G401 (cell line): ENCODE measurements at places on chromosomes 3 and 15.

DNA sequence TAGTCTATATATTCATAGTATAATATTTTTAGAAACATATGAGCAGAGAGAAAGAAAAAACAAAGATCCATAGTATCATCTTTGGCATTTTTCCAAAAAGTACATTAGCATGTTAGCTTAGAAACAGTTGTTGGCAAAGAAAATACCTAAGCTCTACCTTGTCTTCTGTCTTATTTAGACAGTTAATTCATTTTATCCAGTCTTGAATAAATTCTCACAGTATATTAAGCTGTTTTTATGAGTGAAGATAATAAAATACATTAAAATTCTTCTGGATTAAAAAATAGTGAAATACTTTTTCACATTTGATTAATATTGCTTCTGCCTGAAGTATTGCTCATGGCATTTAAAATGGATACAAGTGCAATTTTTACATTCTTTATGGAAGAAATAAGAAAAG, 145.2 kb downstream of the ZIC1 start:
- DNase-seq, result no peak

- DNase-seq, result no peak
These were observed 43.2 kb downstream of the LDHAL6B start for GRCh38 chr15:59249816-59250215.

DNA sequence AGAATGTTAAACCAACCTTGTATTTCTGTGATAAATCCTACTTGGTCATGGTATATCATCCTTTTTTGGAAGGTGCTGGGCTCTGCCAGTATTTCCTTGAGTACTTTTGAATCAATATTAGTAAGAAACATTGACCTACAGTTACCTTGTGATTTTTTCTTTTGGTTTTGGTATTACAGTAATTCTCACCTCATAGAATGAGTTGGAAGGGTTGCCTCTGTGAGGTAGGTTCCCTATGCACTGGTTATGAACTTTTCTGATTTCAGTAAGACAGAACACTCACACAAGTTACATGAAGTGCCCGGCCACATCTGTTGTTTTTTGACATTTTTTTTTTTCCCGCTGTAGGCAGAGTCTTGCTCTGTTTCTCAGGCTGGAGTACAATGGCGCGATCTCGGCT, 20.0 kb downstream of the PCCB start:
- no peak for DNase-seq

- DNase-seq, result no peak
These were observed 58.5 kb downstream of the GPR160 start for GRCh38 chr3:170096342-170096741.

GRCh38 chr15:78224023-78224411, 10.3 kb downstream of the ACSBG1 start:
- no peak for DNase-seq

DNA sequence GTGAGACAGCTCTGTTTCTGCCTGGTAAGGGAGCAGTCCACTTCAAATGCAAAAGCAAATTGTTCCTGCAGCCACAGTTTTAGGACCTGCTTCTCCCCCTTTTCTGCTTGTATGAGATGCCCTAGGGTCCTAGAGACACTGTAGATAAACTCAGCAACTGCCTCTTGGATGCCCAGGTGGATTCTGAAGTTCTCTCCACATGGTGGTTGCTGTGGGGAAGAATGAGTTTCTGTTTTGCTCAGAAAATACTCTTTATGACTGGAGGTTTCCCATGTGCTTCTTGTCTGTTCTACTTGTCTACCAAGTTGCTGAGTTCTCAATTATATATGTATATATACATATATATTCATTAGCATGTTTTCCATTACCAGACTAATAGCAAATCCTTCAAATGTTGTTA, 5.6 kb upstream of the ZNF80 start:
- DNase-seq, result no peak

GRCh38 chr3:49869525-49870126, at the start of gene CAMKV:
TSS of gene CAMKV (minus strand) at chr3:49869906. CDS start at chr3:49862388, 7,518 bp downstream.
- DNase-seq, result peak; percentile 29

- no peak for DNase-seq
These were observed 220.3 kb downstream of the LRRN1 start for GRCh38 chr3:4019501-4019900.

GRCh38 chr3:4938281-4938982, 40.8 kb upstream of the BHLHE40 start:
- no peak for DNase-seq

DNA sequence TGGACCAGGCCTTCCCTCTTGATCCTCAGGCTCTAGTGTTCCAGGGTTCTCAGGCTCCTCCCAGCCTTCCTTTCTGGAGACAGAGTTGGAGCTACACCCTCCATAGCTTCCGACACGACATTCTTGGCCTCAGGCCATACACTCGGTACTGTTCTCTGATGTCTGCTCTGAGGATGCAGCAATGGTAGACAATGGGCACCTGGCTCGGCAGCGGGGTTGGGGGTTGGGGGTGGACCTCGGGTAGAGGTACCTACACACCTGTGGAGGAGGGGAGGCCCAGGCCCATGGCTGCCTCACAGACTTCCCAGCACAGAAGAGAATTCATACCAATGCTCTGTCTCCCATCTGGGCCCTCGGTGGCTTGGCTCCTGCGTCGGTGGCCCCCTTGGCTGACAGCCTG, 21.4 kb downstream of the CCDC13 start:
- DNase-seq, result no peak

DNA sequence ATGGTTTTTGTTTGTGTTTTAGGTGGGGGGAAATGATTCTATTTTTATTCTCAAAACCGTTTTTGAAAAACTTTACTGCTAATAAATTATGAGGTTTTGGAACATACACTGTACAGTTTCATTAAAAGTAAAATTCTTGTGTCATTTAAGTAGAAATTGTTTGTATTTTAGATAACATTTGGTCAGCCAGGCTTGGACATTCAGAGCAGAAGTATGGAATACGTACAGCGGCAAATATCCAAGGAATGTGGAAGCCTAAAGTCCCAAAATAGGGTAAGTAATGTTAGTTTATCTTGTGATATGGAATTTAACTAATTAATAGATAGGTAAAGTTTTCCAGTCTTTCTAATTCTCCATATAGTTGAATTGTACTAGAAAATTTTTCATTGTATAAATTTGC, 96.6 kb downstream of the SPRED1 start:
- no peak for DNase-seq
